ENCODE measurements at places on chromosomes 2 and 18.
A peak's percentile ranks its signal among the peaks of the same experiment; 100 is the strongest.

GRCh38 chr2:2472881-2473280 is 141.8 kb upstream of the MYT1L start:
- DNase-seq, result no peak

- DNase-seq, result no peak
Observed at GRCh38 chr18:4403836-4404235, 51.3 kb downstream of the DLGAP1 start.

GRCh38 chr18:245282-245847 is 22.5 kb downstream of the THOC1 start:
- DNase-seq, result no peak

GRCh38 chr2:72289283-72289682 is 141.6 kb upstream of the CYP26B1 start:
- DNase-seq, result no peak

DNA sequence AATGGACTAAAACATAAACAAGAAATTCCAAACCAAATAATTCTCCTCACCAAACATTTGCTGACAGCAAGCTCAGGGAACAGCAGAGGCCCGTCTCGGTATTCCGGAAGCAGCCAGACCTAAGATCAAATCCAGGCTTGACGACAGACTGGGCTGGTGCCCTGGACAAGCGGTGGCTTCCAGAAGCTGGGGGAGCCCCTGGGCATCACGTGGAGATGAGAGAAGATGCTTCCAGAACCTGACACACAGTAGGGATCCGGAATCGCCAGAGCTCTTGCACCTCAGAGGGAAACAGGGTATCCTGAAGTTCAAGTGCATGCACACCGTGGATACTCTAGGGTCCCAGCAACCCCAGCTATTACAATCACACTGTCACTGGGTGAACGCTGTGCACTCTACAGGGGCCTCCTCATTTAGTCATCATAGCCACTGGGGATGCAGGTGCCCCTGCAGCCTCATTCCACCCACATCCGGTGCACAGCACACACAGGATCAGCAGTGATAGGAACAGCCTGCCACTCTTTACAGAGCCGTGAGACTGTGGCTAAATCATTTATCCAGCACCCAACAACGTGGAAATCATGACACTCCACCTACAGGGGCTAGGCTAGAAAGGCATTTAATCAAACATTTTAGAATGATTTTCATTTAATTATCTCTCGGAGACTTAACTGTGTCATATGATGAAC is 102.6 kb downstream of the HDAC4 start:
- peak; percentile 38 for DNase-seq

DNA sequence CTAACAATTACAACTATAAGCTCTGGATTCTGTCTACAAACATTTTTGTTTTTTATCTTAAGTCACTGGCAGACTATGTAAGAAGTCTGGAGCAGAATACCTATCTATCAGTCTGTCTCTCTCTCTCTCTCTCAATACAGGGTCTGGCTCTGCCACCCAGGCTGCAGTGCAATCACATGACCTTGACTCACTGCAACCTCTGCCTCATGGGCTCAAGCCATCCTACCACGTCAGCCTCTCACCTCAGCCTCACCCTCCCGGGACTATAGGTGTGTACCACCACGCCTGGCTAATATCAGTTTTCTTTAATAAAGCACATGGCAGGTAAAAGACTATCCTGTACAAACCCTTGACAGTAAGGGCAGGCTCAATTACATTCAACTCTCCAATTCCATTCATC is 96.9 kb downstream of the OSBPL1A start:
- no peak for DNase-seq

GRCh38 chr2:221518935-221519625 is 53.0 kb downstream of the EPHA4 start:
- no peak for DNase-seq

- DNase-seq, result no peak
Observed at GRCh38 chr2:39497082-39497801, 60.2 kb upstream of the MAP4K3 start.

- no peak for DNase-seq
Observed at GRCh38 chr2:48589170-48589767, 28.4 kb upstream of the GTF2A1L start.

- DNase-seq, result no peak
Observed at GRCh38 chr2:67792681-67793091, 270.1 kb downstream of the C1D start.

DNA sequence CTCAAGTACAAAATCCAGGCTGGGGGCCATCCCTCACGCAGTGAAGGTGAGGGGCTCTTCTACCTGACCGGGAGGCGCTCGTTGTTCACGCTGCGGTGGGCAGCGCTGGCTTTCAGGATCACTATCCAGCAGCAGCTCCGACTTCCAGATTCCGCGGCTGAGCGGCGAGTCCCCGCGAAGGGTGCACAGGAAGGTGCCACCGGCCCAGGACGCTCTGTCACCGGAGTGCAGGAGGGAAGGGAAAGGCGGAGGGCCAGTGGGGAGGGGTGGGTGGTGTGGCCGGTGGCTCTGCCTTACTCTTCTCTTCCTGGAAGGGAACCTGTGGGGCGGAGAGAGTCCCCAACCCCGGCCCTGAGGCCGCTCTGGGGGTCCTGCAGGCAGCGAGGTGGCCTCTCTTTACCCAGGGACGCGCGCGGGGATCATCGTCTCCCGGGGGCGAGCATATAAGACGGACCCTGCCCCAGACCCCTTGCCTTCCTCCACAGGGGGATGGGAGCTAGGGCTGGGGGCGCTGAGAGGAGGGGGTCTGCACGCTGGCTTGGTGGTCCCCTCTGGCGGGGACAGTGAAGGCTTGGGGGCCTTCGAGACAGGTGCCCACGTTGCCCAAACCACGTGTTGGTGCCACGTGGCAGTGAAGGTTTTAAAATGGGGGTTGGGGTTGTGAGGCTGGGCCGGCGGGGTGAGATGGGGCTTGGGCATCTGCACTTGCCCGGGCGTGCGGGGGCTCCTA is 26.9 kb upstream of the HS6ST1 start:
- DNase-seq, result no peak

DNA sequence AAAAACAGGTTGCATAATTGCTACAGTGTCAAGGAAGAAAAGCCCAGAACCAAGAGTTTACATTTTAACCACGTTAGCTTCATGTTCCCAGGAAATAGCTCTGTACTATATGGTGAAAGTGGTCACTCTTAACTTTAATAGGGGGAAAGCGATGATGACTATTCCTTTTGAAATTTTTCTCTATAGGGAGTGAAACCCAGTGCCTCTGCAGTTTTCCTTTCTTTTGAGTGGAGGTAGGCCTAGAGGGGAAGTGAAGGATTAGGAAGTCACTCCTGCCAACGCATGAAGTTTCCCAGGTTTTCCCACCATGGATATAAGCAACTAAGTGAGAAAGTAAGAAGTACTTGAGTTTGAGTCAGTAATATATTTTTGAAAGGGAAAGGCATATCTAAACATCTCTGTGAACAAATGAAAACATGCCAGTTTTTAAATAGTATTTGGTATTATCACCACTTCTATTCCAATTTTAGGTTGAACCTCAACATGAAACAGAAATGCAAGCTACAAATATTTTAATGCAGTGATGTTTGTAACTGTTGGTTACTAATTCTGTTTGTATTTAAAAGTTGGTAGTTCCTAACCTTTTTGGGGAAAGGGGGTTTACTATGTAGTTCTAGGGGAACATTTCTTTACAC is 91.9 kb downstream of the VRK2 start:
- DNase-seq, result no peak

- DNase-seq, result no peak
Observed at GRCh38 chr2:102473631-102474030, 605 bp downstream of the SLC9A4 start.

DNA sequence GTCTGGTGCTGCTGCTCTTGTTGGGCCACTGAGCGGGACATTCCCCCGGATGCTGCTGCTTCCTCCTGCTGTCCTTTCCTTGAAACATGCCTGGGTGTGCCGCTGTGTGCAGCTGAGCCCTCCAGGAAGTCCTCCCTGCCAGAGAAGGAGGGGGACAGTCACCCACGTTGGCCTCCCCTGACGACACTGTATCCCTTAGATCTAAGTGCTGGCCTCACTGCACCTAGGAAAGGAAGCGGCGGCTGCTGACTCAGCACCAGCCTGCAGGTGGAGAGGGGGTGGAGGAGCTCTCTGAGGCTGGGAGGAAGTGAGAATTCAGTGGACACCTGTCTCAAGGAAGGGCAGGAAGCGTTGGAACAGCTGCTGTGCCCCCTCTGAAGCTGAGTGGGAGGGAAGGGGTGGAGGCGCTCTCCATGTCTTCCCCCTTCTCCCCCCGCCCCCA is 239.8 kb downstream of the HAUS1 start:
- DNase-seq, result no peak

DNA sequence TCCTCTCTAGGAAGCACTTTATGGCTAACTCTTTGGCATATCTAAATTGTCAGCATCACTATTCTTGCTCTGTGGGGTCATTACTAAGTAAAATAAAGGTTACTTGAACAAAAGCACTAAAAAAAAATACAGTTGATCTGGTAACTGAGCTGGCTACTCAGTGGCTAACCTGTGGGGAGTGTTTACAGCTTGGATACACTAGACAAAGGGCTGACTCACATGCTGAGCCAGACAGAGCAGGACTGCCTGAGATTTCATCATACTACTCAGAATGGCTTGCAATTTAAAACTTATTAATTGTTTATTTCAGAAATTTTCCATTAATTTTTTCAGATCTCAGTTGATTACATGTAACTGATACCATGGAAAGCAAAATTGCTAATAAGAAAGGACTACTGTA is 1690.4 kb upstream of the SLC39A10 start:
- no peak for DNase-seq

DNA sequence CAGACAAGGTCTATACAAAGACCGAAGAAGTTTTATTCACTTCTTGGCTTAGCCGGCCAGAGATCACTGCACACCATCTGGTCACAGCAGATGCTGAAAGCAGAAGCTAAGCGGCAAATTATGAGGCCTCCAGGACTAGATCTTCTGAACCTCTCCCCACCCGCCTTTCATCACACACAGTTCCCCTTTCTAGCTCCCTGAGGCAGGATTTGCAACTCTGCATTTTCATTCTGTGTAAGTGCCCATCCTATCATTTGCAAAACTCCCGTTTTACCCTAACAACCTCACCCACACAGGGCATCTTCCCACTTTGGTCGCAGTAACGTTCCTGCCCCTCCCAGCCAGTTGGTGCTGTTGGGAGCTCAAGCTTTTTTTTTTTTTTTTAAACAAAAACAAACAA is 3.1 kb upstream of the MOB1A start:
- DNase-seq, result no peak

GRCh38 chr2:239337122-239337876 is 63.5 kb downstream of the HDAC4 start:
- DNase-seq, result no peak

DNA sequence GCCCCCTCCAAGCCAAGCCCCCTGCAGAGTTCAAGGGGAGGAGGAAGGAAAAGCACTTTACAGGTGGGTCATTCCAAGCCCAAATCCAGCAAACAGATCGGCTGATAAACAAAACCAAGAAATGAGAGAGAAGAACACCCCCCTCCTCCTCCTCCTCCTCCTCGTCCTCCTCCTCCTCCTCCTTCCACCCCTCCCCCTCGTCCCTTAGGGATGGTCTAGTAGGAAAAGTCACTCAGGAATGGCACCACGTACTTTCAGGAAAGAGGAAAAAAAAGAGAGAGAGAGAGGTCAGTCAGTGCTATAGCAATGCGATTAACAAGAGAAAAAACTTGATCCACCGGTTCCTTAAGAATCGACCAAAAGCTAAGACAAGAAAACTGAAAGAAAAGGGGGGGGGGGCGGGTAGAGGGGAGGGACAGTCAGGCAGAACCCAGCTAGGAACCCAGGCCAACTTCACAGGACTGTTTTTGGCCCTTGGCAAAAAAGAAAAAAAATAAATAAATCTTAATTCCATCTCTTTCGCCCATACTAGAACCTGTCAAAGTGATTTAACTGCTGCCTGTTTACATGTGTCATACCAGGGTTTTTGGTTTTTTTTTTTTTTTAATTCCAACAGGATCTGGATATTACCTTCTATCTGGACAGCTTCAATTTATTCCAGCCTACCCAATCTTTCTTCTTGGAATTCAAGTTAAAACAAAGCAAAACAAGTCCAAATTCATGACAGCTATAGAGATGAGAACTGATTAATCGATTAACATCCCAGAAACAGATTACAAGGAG is 906 bp downstream of the IKZF2 start:
- DNase-seq, result no peak

DNA sequence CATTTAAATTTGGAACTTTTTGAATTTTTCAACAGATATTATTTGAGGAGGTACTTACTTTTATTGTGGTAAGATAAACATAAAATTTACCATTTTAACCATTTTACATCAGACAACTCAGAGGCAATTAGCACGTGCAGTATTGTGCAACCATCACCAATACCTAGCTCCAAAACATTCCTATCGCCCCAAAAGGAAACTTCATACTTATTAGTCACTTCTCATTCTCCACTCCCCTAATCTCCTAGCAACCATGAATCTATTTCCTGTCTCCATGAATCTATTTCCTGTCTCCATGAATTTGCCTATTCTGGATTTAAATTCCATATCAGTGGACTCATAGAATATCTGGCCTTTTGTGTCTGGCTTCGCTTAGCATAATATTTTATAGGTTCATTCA is 69.9 kb upstream of the FAM136A start:
- no peak for DNase-seq

- no peak for DNase-seq
Observed at GRCh38 chr18:46294318-46294717, 190.1 kb downstream of the HAUS1 start.

- no peak for DNase-seq
Observed at GRCh38 chr2:162037028-162037795, 36.8 kb downstream of the DPP4 start.

Data from stimulated activated CD8-positive, alpha-beta memory T cell treated with anti-CD3 and anti-CD28 coated beads, Interleukin-7, amount 100 ng/mL, for 1 hour (primary cell).